Anterior cingulate cortex (tissue), 58 donors: ENCODE measurements at places on chromosomes 4 and X.

DNA sequence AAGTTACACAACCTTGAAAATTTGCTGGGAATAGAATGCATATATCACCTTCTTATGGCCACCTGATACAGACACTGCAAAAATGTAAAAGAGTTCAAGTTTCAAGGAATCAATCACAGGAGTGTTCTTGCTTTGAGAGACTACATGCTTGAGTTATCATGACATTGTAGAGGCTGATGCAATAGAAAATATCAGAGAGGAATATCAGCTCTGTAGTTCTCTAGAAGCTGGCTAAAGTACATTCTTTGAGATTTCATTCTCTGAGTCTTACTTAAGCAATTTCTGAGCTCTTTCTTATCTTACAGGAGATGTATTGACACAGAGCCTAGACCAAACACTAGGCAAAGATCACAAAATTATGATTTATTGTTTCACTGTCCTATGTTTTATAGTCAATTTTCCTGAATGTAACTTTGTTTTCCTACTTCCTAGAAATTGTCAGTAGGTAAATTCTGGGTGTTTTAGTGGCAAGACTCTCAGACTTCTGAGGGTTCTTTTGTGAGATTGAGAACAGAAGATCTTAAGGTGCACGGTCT, 152.1 kb upstream of the HPGD start:
- DNase-seq, result no peak

GRCh38 chr4:109810552-109811387, 4.8 kb upstream of the GAR1 start:
- DNase-seq, result no peak

- DNase-seq, result no peak
Measured at GRCh38 chr4:142961866-142962265, 115.8 kb upstream of the INPP4B start.

DNA sequence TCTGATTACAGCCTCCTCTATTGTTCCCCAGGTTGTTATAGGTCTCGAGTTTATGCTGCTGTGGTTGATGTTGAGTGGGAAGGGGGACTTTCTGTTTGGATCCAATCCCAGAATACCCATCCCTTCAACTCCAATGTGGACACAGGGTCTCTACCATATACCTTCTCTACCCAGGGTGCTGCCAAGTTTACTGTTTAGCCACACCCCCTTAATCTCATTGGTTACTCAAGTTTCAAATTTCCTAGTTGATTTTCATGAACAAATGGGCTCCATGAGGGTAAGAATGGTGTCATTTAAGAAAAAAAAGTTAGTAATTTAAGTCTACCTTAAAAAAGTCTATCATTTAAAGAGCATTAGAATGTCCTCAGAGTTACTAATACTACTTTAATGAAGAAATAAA, 3.6 kb upstream of the SPP1 start:
- no peak for DNase-seq

- DNase-seq, result no peak
Measured at GRCh38 chr4:169096221-169096620, 86.2 kb upstream of the CBR4 start.

GRCh38 chr4:15729910-15730533, 27.2 kb downstream of the BST1 start:
- no peak for DNase-seq

- no peak for DNase-seq
Measured at GRCh38 chr4:184821242-184821641, 4.5 kb downstream of the ACSL1 start.

DNA sequence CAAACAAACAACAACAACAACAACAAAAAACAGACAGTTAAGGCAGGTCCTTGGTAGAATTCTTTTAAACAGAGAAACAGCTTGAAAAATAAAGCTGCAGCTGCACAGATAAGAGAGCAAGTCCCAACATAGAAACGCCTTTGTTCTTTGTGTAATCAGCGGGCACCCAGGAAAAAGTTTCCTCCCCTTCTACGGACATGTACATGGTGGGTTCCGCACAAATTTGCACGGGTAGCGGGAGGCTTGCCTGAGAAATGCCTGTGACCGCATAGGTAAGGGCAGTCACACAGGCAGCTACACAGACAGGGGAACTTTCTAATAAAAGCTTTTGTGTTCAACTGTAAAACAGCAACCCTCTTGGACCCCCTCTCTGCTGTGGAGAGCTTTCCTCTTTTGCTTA, 25.7 kb upstream of the CT47A1 start:
- DNase-seq, result no peak

GRCh38 chr4:168248176-168248710, 70.3 kb downstream of the DDX60 start:
- no peak for DNase-seq

DNA sequence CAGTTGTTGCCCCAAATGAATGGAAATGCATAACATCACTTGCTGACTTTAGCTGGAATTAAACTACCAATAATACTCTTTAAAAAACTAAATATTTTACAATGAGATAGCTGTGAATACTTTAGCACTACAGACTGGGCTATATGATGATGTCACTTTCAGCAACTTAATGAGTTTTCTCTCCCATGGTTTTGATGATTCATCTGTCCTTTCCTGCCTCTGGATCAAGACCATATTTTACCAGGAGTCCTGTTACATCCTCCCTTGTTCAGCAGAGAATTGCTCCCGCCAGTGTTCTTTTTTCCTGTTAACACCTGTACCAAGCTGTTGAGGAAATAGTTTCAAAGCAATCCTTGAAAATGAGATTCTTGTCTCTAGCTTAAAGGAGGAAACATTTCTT, 543.0 kb downstream of the SPRY1 start:
- DNase-seq, result no peak

DNA sequence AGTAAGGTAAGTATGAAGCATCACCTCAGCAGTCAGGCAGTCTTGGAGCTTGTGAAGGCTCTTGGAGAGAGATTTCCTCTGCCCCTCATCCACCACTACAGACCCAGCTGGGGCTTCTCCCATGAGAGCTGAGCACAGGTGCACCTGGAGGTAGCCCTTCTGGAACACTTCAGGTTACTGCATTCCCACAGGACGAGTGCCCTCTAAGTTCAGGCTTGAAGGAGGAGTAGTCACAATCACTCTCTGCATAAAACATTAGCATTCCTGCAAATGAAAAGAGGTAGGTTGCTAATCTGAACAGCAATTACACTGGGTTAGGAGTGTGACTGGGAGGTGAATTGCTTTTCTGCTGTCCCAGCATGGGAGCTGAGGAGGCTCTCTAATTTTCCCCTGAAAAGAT, 308.8 kb downstream of the TEX13C start:
- DNase-seq, result no peak

DNA sequence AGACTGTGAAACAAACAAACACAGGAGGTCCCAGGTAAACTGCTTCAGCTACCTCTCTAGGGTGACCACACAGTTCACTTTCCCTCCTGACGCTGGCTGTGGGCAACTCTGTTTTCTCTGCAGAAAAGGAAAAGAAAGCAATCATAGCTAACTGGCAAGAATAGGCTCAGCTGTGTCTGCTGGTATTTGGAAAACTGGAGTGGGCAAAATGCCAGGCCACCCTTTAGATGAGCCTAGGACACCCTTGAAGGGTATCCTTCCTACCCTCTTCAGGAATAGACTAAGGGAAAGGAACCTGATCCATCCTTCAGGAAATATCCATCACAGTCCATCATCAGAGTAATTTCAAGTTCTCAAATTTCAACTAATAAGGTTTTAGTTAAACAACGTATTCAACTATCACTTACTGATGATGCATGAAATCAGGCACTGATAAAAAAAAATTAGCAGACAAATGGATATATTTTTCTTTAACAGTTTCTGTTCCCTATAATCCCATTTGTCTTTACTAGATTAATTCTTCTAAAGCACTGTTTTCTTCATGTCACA, 60.9 kb downstream of the CAMK2D start:
- no peak for DNase-seq

DNA sequence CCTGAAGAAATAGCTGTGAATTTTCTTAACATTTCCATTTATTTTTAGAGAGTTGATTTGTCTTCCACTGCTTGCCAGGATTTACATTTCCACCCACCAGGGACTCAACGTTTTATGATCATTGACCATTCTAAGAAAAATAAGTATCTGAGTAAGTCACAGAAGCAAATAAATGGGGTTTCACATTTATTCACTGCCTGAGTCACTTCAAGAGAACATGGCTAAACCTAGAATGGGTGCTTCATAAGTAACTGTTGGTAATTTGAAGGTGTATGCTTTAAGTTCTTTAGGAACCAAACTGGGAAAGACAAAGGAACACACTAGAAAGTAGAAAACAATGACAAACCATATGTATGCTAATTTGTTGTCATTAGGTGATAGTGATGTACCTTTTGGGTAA, 43.2 kb upstream of the GRIA3 start:
- no peak for DNase-seq

DNA sequence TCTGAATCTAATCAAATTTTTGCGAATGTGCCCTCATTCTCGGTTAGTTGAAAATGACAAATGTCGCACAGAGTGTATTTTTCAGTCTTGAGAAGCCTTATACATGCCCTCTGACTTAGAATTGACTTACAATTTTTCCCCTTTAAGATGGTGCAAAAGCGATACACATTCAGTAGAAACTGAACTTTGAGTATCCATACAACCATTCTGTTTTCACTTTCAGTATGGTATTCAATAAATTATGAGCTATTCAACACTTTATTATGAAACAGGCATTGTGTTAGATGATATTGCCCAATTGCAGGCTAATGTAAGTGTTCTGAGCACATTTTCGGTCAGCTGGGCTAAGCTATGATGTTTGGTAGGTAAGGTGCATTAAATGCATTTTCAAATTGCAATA, 43.4 kb downstream of the SLC9A7 start:
- DNase-seq, result no peak

GRCh38 chr4:85777908-85778631, 303.1 kb downstream of the ARHGAP24 start:
- no peak for DNase-seq

GRCh38 chr4:158728236-158728635, 5.0 kb upstream of the PPID start:
- no peak for DNase-seq

- DNase-seq, result no peak
Measured at GRCh38 chr4:175772170-175772705, 39.8 kb downstream of the GPM6A start.

DNA sequence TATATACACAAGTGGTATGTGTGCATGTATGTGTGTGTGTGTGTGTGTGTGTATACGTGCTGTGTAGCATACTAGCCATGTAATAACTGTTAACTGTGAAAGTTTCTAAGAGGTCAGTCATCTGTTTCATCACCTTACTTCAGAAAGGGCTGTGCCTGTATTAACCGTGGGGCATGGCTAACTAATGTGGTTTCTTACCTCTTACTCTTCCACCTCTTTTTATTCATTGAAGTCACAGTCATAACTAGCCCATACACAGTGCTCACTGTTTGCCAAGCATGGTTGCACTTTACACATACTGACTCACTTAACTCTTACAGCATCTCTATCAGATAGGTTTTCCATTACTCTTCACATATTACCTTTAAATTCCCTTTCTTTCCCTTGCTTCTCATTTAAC, 23.7 kb upstream of the LRAT start:
- no peak for DNase-seq

GRCh38 chr4:121674191-121674590, 22.6 kb downstream of the ANXA5 start:
- DNase-seq, result no peak

DNA sequence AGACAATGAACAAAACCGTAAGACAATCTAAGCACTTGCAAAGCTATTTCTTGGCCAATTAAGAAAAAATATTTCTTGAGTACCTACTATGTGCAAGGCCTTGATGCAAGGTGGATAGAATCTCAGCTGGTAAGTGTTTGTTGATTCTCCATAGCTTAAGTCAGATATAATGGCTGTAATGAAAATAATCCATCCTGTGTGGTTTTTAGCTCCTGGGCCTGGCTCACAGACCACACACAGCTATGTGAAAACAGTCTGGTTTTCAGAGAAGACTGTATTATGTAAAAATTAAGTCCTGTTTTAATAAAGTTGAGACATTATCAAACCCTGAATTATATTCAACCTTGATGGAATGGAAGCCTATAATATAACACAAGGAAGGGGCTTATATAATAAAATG, 7.8 kb upstream of the DDIT4L start:
- no peak for DNase-seq

- no peak for DNase-seq
Measured at GRCh38 chrX:120671963-120672362, 42.1 kb upstream of the C1GALT1C1 start.

GRCh38 chr4:173522951-173523395, 7.1 kb downstream of the HAND2 start:
- no peak for DNase-seq

- DNase-seq, result no peak
Measured at GRCh38 chr4:154124539-154125255, 335.8 kb upstream of the SFRP2 start.

GRCh38 chr4:113899271-113900070, 80.0 kb downstream of the ARSJ start:
- no peak for DNase-seq

DNA sequence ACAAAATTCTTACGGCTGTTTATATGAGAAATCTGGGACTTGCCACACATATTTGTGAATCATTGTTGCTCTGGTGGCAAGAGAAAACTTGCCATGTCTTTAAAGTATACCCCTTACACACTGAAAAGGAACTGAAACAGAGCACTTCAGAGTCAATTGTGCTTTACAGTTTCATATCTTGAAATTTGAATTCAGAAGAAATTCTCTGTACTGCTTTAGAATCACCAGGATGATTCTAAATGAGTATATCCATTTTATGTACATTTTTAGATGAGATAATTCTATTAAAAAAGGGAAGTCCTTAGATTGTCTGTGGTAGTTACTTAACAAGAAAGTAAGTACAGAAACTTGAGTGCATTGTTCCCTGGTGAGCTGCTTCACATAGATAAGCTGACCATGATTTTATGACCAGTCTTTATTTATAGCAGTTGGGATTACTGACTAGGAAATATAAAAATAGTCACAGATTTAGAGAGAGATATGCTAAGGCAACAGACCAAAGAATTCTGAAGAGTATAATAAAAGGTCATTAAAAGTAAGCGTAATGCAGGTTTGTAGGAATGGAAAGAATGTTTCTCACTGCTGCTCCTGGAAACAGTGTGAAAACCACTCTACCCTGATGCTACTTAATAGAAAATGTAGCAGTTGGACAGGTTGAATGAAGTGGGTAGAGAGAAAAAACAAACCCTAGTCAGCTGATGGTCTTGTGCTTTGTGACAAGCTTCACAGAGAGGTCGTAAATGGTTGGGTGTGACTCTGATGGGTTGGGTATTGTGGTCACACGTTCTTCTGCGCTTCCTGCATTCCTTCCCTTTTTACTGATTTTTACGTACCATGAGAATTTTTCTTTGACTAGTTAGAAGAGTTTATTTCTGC, 41.0 kb downstream of the FNIP2 start:
- no peak for DNase-seq

GRCh38 chr4:38752941-38753806, 29.6 kb downstream of the TLR10 start:
- no peak for DNase-seq

DNA sequence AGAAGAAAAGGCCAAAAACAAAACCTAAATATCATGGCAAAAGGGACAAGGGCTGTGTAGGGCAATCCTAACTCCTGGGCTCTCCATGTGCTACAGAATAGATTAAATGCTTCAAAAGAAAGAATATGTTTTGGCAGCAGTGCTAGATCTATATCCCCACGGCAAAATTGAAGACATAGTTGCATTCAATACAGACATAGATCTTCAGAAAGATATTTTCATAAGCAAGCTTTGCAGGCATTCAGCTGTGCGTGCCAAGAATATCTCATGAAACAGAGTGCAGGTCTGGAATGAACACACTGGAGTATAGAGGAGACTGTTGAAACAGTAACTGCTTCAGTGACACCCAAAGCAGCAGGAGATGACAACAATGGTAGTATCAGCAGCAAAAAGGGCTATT, 1476.9 kb downstream of the ARAP2 start:
- no peak for DNase-seq
